ENCODE measurements at places on chromosomes 1 and 21.

DNA sequence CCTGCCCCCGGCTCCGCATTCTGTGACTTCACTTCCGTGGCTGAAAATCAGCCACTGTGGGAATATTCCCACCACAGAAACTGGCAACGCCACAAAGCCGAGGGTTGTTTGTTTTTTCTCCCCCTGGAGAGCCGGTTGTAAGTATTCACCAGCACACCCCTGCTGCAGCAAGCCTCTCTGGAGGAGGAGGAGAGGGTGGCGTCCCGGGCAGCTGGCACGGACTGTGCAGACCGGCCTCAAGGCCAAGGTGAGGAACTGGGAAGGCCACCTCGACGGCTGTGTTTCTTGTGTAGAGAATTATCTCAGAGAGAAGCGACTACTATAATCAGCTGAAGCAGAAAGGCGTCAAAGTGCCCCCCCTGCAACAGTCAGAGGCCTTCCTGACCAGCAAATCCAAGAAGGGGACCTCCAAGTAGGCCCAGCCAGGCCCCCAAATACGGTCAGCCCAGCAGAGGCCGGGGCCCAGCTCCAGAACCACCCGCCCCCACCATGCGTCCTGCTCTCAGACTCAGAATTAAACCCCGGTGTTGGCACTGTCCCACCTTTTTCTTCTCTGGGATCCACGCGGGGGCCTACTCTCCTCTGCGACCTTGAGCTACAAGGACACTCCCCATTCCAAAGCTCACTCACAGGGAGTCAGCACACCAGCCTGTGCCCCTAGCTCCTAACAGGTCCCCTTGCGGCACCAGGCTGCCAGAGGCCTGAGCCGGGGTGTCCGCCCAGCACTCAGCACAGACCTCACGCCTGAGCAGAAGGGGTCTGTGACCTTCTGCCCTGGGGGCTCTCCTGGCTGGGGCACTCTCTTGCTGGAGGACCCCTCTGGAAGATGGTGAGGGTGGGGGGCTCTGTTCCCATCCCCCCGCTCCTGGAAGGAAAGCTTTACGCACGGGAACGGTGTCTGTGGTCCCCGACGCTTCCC, 1.2 kb upstream of the SMIM1 start:
- DNase-seq, result no peak

DNA sequence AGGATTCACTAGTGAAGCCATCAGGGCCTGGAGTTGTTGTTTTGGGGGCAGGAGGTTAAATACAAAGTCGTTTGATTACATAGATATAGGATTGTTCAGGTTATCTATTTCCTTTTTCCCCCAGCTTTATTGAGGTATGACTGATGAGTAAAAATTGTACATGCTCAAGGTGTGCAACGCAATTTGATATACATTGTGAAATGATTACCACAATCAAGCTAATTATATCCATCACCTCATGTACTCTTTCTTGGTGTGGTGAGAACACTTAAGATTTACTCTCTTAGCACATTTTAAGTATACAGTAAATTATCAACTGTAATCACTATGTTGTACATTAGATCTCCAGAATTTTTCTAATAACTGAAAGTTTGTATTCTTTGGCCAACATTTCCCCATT, 6.0 kb downstream of the FGGY start:
- DNase-seq, result no peak

- DNase-seq, result no peak
Measured at GRCh38 chr1:81758181-81758580, 42.6 kb upstream of the ADGRL2 start.

- DNase-seq, result no peak
Measured at GRCh38 chr1:29639741-29640427, 403.6 kb downstream of the PTPRU start.

- DNase-seq, result no peak
Measured at GRCh38 chr1:231192620-231193163, 30.8 kb downstream of the TRIM67 start.

DNA sequence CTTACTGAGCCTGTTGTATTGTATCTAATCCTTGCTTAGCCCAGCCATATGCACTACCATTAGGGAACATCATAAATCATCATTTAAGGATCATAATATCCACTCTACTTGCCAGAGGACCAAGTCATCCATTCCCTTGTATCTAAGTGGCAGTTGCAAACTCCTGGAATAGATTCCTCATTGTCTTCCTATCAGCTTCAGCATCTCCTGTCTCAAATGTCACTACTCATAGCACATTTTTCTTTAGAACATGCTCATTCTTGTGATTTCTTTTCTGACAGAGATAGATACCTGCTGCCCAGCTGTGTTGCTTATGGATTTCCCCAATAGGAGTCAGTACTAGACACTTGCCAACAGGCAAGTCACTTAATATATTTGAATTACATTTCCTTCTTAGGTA, 84.3 kb downstream of the OLFML3 start:
- DNase-seq, result no peak

DNA sequence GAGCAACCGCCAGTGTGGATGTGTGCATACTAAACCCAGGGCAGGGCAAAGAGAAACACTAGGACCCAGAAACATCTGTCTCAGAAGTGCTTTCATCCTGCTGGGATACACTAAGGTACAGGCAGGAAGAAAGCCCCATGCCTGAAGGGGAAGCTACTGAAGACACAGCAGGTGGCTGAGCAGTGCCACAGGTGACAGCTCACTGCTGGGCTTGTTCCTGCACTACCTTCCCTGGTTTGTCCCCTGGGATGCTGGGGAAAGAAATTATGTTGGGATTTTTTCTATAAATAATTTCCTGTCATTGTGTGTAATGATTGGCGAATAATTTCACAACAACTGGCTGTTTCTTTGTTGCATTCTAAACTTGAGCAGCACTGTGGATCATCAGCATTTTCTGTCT, 245.3 kb upstream of the RAB4A start:
- no peak for DNase-seq

DNA sequence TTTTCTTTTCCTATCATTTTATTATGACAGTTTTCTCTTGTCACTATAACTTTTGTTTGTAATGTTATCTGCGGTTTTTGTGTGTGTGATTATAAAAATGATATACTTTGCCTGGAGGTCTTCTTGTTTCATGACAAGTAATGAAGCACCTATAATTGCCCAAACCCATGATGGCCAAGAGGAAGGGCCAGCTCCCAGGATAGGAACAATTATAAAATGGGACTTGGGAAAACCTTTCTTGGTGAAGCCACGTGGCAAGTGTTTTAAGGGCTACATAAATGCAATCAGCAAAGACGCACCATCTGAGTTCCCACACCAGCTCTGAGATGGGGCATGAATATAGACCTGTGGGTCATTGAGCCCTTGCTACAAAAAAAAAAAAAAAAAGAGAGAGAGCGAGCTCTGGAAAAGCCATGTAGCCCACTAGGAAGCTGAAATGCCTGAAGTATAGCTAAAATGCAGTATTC, 462.6 kb upstream of the RUNX1 start:
- DNase-seq, result no peak

DNA sequence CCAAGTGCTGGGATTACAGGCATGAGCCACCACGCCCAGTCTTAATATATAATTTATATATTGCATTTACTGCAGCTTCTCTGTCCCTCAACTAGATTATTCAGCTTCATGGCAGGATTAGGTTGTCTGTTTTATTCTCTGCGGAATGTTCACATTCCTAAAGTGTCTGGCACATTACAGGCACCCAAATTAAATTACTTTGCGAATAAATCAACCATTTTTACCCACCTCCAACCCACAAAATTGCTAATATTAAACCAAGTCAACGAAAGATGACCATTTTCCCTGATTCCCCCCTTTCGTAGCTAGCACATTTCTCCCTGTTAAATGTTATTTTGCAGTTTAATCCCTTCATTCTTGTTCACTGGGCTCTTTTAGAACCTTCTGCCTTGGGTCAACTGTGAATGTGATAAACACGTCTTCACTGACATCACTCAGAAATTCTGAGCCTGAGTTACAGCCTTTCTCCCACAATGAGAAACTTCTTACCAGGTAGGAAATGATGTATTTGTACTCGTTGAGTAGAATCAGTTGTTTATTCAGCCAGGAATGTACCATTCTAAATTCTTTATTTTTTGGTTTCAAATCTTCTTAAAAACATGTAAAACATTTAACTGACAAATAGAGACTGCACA, 35.9 kb downstream of the THAP3 start:
- DNase-seq, result no peak

- peak; percentile 35 for DNase-seq
Measured at GRCh38 chr1:218778257-218779126, 395.2 kb upstream of the LYPLAL1 start.

- DNase-seq, result no peak
Measured at GRCh38 chr1:61135291-61135690, 52.9 kb downstream of the NFIA start.

DNA sequence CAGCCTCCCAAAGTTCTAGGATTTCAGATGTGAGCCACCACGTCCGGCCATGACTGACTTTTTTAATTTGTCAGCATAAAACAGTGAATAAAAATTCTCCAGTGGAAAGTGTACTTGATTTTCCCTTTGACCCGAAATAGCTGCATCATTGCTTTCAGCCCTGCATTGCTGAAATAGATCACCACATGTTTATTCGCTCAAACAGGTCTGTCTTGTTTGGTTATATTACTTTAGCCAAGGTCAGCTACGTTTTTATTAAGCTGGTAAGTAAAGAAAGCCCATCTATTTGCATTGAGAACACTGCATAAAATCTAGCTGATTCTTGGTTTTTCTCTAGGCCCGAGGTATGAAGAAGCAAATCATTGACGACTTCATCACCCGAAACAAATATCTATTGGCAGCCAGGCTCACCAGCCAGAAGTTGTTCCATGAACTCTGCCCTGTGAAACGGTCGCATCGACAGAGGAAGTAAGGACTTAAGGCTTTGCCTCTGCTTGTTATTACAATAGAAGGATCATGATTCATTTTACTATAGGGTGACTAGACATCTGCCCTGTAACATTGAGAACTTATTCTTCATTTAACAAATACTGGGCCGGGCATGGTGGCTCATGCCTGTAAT, 25.6 kb downstream of the AGMAT start:
- no peak for DNase-seq

GRCh38 chr21:26169061-26169610, 1.4 kb downstream of the APP start:
- peak; percentile 80 for DNase-seq

DNA sequence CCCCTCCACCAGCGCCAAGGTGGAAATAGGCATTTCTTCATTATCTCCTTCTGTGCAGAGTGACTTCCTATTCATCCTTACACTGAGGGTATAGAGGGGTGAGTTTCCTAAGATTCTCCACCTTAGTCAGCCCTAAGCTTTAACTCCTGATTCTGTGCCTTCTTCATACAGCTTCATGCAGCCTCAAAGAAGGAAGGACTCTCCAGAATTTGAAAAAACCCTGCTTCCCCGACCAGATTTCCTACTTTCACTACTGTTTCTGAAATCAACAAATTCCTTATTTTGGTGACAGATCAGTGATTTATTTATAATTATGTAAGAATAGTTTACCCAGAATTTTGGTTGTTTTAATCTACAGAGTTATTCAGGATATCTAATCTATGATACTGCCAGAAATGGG, 28.6 kb downstream of the GFI1 start:
- no peak for DNase-seq

DNA sequence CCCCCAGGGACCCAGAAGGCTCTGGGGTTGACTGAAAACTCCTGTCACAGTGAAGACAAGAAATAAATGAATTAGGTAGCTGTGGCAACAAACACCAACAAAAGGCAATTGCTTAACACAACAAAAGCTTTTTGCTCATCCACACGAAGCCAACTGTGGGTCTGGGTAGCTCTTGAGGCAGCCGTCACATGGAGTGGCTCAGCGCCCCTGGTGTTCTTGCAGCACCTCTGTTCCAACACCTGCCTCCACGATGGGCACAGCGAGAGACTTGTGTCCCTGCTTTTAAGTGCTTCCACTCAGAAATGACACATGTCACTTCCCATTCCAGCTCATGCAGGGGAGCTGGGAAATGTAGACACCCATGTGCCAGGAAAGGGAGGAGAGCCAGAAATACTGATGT, 364.5 kb upstream of the DUSP10 start:
- DNase-seq, result no peak

DNA sequence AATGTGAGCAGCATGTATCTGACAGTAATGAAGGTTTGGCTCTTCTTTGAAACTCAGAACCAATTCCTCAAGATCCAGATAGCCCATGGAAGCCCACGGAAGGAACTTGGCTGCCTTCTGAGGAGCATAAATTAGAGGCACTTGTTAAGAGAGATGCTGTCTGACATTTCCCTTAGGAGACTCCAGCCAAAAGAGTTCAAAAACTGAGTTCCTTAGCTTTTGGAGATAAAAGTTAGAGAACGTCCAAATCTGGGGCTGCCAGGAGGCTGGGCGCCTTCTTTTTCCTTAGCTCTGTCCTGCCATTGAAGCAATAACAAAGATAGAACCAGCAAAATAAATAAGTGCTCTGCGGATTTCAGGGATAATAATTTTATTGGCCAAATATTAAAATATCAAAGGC, 439.6 kb upstream of the USP24 start:
- no peak for DNase-seq

DNA sequence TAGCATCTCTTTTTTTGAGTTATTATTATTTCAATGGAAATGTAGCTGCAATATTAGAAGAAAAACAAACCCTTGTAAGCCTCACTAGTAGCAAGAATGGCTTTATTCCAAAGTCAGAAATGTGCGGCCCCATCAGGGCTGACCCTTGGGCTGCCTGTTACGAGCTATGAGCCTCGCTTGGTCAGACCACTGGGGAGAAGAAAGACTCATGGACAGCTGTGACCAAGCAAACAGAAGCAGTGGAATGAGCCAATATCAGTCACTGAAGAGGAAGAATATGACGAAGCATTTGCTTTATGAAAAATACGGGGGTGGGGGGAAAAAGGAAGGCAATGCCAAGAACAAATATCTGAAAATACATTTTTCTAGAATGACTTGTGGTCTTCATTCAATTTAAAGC, 504.5 kb downstream of the LMO4 start:
- no peak for DNase-seq

- no peak for DNase-seq
Measured at GRCh38 chr21:38610623-38611251, 112.5 kb upstream of the ERG start.

- no peak for DNase-seq
Measured at GRCh38 chr1:232377494-232377770, 252.5 kb downstream of the SIPA1L2 start.

- DNase-seq, result no peak
Measured at GRCh38 chr1:62046927-62047326, 147.7 kb upstream of the L1TD1 start.

- peak; percentile 73 for DNase-seq
Measured at GRCh38 chr1:26993237-26994019, at the start of gene TRNP1. TSS of gene TRNP1 (plus strand) at chr1:26993692. CDS start at chr1:26993787, 95 bp downstream.

- DNase-seq, result no peak
Measured at GRCh38 chr21:38229260-38229877, 27.4 kb upstream of the KCNJ15 start.

DNA sequence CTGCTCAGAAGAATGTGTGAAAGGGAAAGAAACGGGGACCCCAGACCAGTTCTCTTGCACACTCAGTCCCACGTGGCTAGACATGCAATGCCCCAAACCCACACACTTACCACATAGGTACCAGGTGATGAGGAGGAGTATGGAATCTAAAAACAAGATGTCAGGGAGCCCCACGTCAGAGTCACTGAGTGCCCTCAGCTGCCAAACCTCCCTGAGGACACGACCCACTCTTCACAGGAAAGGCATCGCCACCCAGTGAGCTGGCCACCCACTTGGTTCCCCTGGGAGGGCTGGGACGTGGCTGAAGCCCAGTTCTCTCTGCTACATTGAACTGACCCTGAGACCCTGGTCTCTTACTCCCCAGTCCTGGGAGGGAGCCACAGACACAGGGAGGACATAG, 41.4 kb downstream of the MRPL37 start:
- DNase-seq, result no peak

- no peak for DNase-seq
Measured at GRCh38 chr1:58699011-58699762, 675 bp downstream of the MYSM1 start.
